ENCODE measurements at places on chromosomes 5 and 9.
A peak's percentile ranks its signal among the peaks of the same experiment; 100 is the strongest.

DNA sequence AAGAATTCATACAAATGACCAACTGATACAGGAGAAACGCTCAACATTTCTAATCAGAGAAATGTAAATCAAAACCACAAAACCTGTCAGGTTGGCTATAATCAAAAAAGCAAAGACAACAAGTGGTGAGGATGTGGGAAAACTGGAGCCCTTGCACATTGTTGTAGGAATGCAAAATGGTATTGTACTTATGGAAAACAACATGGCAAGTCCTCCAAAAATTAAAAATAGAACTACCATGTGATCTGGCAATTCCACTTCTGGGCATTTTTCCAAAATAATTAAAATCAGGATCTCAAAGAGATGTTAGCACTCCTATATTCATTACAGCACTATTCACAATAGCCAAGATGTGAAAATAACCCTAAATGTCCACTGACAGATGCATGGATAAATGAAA is 76.1 kb downstream of the FNIP1 start:
- no peak for DNase-seq

DNA sequence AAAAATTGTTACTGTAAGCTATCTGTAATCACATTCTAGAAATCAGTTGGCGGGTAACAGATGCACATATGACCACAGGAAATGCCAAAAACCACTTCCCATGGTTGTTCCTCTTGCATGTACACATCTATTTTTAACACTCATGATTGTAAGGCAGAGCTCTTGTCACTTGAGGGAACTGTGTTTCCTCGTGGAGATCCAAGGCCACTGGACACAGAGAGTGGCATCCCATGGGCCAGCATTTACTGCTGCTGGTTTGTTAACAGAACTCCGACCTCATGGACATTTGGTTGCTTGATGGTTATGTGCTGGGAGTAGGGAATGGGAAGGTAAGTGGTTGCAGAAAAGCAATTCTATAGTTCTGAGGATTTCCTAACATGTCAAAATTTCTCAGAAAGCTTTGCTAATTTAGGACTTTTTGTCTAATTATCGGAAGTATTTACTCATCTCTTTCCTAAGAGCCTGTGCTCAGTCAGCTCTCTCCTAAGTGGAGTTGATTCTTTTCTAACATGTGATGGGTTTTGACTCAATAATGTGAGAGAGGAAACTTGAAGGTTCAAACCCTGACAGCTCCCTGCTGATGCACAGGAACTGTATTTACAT is 202.0 kb upstream of the NR3C1 start:
- DNase-seq = peak; percentile 21

DNA sequence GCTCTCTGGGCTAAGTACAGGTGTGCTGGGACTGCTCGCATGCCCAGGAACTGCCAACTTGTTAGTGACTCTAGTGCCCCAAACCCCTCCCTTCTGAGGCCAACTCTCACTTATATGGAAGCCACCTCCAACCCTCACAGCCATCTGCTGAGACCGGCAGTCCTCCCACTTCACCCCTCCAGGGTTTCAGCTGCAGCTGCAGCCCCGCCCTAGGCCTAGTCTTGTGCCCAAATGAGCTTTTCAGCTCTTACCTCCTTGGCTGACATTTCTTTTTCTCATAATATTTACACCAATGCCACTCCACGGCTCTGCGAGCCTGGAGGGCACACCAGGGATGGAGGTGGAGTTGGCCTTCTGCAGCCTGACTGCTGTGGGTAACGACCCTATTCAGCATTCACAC is 166.6 kb downstream of the ROR2 start:
- DNase-seq = no peak

- no peak for DNase-seq
These were observed 11.6 kb upstream of the CEL start for GRCh38 chr9:133050142-133050541.

DNA sequence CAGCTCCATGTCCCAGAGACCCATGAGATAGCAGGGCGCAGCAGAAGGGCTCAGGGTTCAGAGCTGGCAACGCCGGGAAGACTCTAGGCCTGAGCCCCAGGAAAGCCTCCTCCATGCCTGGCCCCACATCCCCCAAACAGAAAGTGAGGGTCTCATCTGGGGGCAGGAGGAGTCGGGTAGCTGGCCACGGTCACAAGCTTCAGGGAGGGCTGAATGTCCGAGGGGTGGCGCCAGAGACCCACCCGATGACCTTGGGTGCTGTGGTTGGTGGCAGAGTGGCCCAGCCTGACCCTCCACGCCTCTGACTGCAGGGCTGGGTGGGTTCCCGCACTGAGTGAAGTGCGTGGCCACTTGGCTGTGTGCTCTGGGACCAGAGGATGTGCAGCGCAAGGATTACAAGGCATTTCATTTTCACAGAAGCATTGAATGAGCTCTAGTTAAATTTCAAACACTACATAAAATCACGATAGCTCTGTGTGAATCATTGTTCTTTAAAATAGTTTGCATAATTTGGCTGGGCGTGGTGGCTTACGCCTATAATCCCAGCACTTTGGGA is 3.0 kb downstream of the C8G start:
- no peak for DNase-seq

DNA sequence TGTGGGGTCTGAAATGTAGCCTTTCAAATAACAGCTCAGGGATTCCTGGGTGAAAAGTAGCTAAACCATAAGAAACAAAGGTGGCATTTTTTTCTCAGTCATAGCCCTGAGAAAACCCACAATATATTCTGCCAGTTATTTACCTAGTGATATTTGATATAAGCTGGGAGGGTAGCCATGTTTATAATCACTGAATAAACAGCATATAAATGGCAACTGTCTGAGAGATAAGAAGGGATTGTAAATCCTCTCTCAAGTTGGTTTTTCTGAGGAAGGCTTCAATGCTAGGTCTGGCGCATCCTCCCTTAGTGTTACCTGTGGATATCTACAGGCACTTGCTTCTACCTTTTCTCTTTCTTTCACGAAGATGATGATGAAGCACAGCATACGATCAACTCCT is 1080.5 kb upstream of the DMAC1 start:
- no peak for DNase-seq

- DNase-seq = no peak
These were observed 38.9 kb downstream of the EXD3 start for GRCh38 chr9:137383784-137384756.

DNA sequence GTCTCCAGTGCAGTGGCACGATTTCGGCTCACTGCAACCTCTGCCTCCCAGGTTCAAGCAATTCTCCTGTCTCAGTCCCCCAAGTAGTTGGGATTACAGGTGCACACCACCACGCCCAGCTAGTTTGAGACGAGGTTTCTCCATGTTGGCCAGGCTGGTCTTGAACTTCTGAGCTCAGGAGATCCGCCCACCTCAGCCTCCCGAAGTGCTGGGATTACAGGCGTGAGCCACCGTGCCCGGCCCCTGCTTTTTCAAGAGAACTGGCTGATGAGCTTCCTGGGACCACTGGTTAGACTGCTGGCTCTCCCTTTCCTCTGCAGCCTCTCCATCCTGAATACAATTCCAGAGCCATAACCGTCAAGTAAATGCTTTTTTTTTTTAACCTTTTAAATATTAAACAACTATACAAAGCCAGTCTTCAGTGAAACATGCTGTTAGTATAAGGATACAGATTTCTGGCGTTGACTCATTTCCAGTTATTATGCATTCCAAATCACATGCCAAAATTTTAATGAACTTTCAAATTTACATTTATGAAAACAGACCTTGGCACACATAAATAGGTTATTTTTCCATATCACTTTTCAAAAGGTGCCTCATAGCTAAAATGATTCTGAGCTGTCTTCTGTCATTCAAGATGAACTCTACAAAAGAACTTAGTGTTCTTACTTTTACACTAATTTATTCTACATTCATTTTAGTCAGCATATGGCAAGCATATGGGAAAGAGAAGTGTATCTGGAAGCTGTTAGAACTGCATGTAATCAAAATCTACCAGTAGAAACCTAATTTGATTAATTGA is 116.0 kb downstream of the MLLT3 start:
- DNase-seq = no peak

- no peak for DNase-seq
These were observed 606 bp downstream of the TBC1D13 start for GRCh38 chr9:128787659-128788058.

GRCh38 chr5:146766013-146766412 is 112.5 kb downstream of the PPP2R2B start:
- no peak for DNase-seq

- no peak for DNase-seq
These were observed 40.1 kb downstream of the TRPM6 start for GRCh38 chr9:74847478-74848152.

DNA sequence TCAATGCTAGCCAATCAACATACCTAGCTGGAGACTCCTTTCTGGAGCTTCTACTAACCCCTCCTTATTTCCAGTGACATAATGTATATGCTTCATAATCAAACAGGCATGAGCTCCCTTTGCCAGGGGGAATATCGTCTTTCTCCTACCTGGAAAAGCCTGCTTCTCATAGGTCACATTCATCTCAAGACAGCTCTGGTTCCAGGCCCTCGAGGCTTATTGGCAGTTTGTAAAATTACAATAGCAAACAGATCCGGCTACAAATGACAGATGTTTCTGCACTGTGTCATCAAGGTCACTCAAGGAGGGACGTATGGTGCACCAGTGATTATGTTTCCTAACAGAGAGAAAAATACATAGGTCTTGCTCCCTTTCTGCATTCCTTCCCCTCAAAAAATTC is 140.0 kb downstream of the SAXO1 start:
- no peak for DNase-seq

- no peak for DNase-seq
These were observed 659 bp upstream of the TUSC1 start for GRCh38 chr9:25678846-25679360.

DNA sequence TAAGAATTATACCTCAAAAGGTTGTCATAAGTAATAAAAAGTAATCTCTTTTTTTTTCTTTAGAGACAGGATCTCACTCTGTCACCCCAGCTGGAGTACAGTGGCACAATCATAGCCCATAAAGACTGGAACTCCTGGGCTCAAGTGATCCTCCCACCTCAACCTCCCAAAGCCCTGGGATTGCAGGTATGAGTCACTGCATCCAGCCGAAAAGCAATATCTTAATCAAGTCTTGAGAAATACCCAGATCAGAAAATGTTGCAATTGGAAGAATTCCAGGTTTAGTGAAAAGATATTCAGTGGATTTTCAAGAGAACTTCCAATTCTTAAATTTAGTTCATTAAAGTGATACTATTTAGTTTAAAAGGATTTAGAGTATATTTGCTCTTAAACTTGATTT is 40.9 kb upstream of the IDNK start:
- no peak for DNase-seq

DNA sequence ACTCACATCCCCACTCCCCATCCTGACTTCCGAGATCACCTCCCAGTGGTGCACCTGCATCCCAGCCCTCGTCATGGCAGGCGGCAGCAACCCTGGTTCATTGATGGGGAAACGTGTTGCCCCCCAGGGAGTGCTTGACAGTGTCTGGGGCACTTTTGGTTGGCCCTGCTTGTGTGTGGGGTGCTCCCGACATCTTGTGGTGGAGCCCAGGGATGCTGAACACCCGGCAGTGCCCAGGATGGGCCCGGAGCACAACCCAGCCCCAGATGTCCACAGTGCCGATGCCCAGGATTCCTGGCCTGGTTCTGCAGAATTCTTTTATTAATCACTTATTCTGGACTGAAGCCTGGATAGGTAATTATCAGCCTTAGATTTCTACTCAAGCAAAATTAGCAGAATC is 3.7 kb downstream of the MRPL36 start:
- no peak for DNase-seq

- no peak for DNase-seq
These were observed 23.8 kb upstream of the TRPM3 start for GRCh38 chr9:71145179-71145578.

GRCh38 chr5:125717209-125717608 is 706.0 kb upstream of the GRAMD2B start:
- DNase-seq = no peak

- DNase-seq = no peak
These were observed 81.1 kb downstream of the SERINC5 start for GRCh38 chr5:80174790-80175189.

DNA sequence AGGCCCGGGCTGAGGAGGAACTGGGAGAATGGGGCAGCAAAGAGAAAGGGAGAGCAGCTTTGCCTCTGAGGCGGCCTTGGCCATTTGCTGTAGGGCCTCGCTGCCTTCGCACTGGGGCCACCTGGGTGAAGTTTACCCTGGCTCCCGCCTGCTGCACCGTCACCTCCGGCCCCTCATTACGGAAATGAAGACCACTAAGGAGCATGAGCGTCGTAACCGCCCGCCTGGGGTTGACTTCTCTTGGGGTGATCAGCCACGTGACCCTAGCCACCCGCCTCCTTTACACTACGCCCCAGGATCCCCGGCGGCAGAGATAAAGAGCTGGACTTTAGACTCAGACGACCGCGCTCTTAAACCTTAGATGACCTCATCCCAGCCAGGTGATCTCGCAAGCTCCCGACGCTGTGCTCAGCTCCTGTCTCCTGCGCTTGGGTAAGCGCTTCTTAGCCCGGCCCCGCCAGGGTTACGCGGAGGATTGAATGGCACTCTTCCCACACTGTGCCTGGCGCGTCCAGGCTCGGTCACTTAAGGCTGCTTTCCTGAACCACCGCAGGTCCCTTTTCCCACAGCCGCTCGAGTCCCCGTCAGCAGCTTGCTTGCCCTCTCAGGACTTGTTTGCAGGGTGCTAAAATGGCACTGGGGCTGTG is 107.9 kb upstream of the LARP1 start:
- peak; percentile 5 for DNase-seq

DNA sequence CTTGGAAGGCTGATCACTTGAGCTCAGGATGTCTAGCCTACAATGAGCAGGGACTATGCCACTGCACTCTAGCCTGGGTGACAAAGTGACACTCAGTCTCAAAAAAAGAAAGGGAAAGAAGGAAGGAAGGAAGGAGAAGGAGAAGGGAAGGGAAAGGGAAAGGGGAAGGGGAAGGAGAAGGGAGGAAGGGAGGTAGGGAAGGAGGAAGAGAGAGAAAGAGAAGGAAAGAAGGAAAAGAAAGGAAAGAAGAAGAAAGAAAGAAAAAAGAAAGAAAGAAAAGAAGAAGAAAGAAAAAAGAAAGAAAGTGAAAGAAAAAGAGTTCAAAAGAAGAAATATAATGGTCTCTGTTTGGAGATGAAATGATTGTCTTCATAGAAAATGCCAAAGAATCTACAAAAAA is 10.8 kb upstream of the CSF1R start:
- no peak for DNase-seq

DNA sequence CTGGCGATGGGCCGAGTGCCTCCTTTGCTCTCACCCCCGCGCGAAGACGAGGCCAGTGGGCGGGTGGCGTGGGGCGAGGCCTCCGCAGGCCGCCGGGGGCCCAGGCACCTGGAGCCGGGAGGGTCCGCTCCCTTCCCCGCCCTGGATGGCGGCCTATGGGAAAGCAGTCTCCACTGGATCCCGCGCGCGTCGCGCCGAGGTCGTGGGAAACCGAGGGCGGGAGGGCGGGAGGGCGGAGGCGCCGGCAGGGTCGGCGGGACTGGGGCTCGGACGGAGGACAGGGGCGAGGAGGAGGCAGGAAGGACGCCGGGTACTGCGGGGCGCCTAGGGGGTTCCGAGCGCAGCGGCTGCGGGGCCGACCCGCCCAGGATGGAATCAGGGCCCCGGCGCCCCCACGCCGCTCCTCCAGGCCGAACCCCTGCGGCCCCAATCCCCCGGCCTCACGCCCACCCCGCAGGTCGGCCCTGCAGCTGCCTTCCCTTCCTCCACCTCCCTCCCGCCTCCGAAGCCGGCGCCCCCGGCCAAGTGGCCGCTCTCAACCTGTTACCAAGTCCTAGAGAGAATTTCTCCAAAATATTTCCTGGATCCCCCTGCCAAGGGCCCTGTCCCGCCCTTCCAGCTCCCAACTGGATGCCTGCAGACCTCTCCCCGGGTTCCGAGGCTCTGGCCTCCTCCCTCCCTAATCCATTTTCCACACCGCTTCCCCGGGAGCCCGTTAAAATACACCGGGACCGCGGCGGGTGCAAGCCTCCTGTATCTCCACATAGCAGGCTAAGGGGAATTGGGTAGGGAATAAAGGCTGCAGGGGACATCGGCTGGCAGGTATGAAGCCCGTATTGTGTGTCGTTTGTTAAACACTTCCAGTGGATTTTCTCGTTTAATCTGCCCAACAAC is 146.3 kb downstream of the ERCC6L2 start:
- DNase-seq = no peak
